ENCODE measurements at places on chromosomes 3 and 15. TPM values are rescaled to one million over a fixed set of nuclear protein-coding genes. Genes with fewer than 3 reads are reported as not detected.
A peak's percentile ranks its signal among the peaks of the same experiment; 100 is the strongest.

DNA sequence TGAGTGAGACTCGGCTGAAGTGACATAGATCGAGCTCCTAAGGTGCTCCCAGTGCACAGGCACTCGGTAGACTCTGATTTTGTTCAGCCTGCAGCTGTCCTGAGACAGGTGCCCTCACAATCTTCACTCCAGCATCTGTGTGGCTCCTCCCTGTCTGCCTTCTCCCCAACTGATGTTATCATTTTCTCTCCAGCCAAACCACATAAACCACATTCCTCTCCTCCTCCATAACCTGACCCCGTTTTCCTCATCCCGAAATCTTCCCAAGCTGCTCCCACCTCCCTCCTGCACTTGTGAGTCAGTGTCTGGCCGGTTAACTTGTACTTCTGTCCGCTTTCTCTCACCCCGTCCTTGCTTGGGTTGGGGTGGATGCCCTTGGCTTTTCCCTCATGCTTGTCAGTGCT, 93.3 kb upstream of the HACD2 start:
- DNase-seq, result no peak

GRCh38 chr15:60372756-60373155, 25.0 kb downstream of the ANXA2 start:
- DNase-seq, result no peak

The ZPLD1 gene
- total RNA-seq, result not detected

DNA sequence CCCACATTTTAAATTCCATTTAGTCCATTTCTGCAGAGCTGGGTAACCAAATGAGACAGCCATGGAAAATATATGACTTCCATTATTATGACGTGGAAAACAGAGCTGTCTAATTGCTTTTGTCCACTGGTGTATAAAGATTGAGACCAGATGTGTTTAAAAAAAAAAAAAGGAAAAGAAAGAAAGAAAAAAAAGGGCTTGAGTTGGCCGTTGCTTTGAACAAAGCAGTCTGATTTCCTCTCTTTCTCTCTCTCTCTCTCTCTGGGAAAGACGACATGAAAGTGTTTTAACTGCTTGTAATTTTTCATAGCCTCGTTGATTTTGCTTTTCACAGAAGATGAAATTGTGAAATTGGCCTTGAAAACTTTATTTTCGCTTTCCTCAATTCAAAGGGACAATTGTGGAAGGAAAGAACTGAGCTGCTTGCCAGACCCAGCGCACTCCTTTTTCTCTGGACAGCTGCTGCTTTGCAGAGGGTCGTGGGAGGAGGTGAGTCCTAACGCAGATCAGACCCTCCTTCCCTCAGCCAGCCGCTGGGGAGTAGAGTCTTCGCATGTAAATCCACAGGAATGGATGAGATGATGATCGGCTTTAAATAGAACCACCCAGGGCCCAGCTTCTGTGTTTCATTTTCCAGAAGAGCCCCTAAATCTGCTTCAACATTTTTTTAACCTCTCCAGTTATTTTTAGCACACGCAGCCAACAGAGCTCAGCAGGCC, 42.8 kb upstream of the UBE2E1 start:
- DNase-seq, result peak; percentile 36

Data from H7 (cell line).